ENCODE measurements at places on chromosomes 3 and 15.

DNA sequence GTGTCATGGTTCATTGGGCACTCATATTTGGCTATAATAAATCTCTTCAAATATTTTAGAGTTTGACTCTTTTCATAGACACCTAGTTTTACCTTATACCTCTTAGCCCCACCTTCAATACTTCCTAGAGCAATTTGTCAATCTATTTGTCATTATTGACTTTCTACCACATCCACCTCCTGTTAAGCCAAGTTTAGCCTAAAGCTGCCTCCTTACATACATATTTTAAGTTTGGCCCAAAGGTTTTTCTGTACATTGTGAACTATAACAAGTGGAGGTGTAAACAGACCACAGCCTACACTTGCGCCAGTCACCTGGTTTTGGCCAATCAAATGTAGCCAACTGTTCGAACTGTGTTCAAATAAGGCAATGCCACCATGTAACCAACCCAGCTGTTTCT, 18.1 kb upstream of the ABHD17C start:
- no peak for DNase-seq

DNA sequence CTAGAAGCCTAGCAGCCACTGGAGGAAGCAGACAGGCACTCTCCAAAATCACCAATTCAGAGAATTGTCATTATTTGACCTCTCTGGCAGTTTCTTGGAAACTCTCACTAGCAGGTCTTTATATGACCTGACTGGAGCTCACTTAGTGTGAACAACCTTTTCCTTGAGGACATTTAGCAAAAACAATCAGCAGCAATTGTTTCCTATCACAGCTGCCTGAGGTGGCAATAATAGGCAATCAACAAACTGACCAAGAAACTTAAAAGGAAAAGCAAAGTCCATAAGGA, 162.4 kb upstream of the STT3B start:
- no peak for DNase-seq

GRCh38 chr3:54654776-54655175, 273.1 kb downstream of the LRTM1 start:
- no peak for DNase-seq

GRCh38 chr3:126351086-126351770, 6.0 kb downstream of the KLF15 start:
- DNase-seq = no peak

DNA sequence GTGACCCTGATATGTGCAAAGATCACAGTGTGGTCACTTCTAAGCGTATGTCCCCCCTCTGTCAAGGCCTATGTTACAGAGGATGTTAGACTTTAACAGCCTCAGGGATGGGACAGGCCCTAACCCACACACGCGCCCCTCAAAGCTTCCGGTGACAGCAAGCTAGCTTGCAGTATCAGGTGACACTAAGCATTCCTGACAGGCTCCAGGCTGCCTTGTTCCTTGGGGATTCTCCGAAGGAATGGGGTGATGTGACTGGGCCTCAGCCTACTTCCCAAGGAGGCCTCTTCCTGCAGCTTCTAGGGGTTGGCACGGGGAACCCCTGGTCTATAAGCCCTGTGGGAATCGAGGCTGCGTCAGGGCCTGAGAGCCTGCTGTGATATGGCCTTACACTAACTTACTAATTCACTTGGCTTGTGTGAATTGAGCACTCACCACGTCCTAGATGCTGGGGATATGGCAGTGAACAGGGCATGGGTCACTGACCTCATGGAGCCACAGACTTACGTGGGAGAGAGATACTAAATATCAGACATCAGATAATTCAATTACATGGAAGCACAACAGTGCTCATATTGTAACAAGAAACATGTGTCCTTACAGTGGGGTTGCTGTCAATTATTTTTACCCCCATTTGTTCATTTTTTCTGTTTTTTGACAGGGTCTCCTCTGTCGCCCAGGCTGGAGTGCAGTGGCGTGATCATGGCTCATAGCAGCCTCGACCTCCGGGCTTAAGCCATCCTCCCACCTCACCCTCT, 11.4 kb upstream of the SPTBN5 start:
- DNase-seq = no peak

GRCh38 chr3:45414823-45415222, 26.4 kb downstream of the LARS2 start:
- DNase-seq = no peak

- DNase-seq = peak; percentile 62
Measured at GRCh38 chr15:40782609-40783227, 12.9 kb downstream of the C15orf62 start.

DNA sequence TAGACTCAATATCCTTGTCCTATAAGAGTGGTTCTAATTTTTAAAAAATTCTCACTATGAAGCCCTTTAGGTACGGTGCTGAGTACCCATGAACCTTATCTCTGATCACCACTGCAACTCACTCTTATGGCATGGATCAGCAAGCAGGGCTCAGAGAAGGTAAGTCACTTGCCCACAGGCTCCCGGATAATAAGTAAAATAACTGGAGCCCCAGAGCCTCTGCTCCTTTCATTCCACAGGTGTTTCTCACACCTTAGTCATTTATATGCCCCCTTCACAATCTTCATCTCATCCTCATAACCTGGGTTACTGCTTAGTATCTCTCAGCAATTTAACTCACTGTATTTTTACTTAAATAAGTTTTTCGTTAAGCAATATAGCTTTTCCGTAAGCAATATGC, 28.4 kb upstream of the AKAP13 start:
- DNase-seq = no peak

- DNase-seq = no peak
Measured at GRCh38 chr3:24136624-24137310, 191.7 kb downstream of the NR1D2 start.

DNA sequence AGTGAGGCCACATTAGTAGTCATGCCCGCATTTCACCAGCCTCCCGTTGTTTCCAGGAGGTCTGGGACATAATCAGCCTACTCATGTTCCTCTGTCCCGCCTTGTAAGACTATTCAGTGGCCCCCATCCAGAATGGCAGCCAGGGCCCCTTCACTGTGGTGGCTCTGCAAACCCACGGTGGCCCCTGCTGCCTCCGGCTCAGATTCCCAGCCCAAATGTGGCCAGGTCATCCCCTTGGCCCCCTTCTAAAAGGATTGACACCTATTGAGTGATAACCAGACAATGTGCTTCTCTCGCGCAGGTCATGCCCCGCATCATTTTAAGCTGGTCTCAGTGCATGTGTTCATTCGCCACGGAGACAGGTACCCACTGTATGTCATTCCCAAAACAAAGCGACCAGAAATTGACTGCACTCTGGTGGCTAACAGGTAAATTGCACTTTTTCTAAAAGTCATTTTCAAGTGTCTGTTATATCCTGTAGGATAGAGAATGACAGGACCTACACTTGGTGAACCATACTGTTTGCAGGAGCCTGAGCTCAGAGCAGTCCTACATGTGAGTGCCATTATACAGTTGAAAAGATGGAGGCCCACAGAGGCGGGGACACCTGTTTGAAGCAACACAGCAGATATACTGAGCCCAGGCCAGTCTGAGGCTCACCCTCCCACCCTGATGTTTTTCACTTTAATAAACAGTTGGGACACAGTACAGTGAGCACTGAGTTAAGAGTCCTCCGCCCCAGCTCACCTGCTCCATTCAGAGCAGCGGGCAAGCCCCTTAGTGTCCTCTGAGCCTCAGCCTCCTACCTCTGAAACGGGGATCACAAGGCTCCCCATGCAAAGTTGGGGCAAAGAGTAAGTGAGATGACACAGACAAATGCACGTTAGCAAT, 47.7 kb downstream of the PXYLP1 start:
- peak; percentile 23 for DNase-seq

DNA sequence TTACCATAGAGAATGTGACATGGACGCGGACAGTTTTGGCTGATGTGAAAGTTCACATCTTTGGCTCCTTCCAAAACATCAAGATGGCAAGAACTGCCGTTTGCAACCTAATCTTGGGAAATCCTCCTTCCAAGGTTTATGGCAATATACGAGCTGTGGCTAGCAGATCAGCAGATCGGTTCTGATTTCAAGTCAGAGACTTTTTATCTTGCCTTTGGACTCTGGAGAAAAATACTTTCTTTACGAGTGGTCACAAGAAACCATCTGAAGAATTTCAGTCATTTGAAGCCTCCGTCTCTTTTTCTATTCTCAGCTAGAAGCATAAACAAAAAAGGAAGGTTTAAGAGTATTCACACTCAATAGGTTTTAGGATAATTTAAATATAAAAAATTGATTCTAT, 153.5 kb upstream of the MEIS2 start:
- no peak for DNase-seq

GRCh38 chr15:43198992-43199391, 13.8 kb downstream of the CCNDBP1 start:
- no peak for DNase-seq

GRCh38 chr15:80494351-80494751, 90.2 kb downstream of the ARNT2 start:
- peak; percentile 75 for DNase-seq

- no peak for DNase-seq
Measured at GRCh38 chr15:95868970-95869369, 461.5 kb upstream of the NR2F2 start.

DNA sequence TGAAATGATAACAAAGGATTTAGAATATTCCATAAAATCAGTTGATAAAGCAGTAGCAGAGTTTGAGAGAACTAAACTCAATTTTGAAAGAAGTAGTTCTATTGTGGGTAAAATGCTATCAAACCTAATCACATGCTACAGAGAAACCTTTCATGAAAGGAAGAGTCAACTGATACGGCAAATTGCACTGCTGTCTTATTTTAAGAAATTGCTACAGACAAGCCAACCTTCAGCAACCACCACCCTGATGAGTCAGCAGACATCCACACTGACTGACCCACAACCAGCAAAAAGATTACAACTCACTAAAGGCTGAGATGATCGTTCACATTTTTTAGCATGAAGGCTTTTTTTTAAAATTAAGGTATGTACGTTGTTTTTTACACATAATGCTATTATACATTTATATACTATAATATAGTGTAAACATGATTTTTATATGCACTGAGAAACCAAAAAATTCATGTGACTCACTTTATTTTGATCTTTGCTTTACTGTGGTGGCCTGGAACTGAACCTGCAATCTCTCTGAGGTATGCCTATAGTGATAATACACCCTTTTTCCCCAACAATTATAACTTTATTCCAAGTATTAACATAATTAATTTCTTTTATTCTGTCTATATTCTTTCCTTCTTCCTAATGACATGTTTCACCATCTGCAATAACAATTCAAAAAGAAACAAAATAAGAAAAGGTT, 109.9 kb downstream of the TBC1D5 start:
- DNase-seq = no peak

GRCh38 chr3:102457644-102458043, 22.8 kb downstream of the ZPLD1 start:
- no peak for DNase-seq

DNA sequence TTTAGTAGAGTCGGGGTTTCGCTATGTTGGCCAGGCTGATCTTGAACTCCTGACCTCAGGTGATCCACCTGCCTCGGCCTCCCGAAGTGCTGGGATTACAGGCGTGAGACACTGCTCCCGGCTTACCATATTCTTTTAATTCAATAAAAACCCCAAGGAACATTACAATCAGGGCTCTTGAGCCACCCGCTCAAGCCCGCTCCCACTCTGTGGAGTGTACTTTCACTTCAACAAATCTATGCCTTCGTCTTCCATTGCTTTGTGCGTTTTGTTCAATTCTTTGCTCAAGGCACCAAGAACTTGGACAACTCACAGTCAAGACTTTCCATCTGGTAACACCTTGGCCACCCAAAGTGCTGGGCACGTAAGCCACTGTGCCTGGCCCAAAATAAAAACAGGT, 63.0 kb upstream of the PPIB start:
- DNase-seq = no peak

DNA sequence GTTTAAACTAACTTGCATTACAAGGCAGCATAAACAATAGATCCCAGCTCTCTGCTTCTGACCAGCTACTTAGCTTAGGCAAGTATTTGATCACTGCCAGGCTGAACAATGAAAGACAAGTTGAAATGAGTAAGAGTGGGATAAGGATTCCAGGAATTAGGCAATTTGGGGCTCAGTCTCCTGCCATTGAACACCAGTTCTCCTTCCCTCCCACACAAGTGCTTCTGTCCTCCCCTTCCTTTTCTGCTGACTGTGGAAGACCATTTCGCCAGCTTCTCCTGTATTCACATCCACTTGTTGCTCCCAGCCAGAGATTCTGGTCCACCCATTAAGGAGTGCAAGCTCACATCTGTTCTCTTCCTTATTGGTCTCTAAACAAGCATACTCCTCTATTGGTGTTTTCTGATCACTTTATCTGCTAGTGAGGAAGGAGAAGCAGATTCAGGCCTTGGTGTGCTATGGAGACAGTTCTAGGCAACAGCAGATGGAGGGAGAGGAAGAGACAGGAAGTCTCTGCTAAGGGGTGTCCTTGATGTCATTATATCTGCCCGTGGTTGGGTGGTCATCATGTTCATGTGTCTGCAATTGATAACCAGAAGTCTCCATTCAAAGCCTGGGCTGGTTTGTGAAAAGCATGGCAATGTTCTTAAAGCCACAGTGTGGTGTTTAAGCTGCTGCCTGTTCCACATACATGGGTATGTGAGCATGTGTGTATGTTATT, 121.5 kb downstream of the PLCL2 start:
- DNase-seq = no peak

GRCh38 chr3:23292432-23292831, 89.3 kb downstream of the UBE2E2 start:
- DNase-seq = no peak

GRCh38 chr15:61032600-61033286, 196.4 kb downstream of the RORA start:
- DNase-seq = no peak

DNA sequence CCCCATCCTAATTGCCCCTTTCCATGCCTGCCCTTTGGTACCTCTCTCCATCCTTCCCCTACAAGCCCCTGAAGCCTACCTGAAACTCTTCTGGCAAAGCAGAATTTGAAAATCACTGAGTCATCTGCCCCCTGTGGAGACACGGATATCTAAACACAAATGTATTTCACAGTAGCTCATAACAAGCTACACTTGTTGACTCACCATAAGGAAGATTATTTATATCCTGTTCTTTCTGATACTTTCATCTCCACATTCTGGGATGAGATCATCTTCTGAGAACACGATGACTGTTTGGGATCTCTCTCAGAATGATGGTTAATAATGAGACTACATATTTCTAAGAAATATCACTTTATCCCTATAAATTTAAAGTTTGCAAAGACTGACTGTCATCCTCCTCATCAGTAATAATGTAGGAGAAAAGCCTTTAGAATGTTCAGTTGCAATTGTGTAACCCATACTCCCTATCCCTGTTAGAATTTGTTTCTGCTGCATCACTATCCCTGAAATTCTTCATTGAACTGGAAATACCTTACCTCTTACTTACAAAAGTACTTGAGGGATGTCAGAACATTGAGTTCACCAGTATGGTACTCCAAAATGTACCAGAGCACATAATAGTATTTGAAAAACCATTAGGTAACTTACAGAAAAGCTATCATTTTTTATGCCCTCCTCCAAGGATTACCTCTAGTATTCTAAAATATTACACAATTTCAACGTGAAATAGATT, 116.1 kb upstream of the IL12A start:
- DNase-seq = no peak

- peak; percentile 83 for DNase-seq
Measured at GRCh38 chr3:129686941-129687340, 80.5 kb upstream of the PLXND1 start.

- DNase-seq = peak; percentile 66
Measured at GRCh38 chr15:56989411-56989924, 71.0 kb downstream of the TCF12 start.

GRCh38 chr3:189132231-189132671, 39.5 kb upstream of the TPRG1 start:
- peak; percentile 65 for DNase-seq
